ENCODE measurements at places on chromosomes 16 and 17.

- no peak for DNase-seq
Measured at GRCh38 chr16:67084345-67085028, 25.3 kb upstream of the PHAF1 start.

GRCh38 chr17:67293251-67294203, 48.5 kb upstream of the HELZ start:
- peak; percentile 31 for DNase-seq

DNA sequence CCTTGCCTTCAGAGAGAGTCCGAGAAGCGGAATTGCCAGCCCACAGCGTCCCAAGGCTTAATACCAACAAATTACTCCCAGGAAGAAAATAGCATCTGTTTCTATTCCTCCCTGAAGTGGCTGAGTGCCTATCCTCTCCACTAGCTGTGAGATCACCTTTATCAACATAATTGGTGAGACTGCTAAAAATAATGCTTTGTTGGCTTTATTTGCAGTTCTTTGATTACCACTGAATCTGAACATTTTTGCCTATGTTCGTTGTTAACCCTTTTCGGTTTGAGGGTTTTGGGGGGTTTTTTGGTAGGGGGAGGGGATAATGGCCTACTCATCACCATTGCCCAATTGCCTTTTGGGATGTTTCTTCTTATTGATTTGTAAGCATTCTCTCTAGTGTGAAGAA, 31.0 kb downstream of the MMP15 start:
- no peak for DNase-seq

- no peak for DNase-seq
Measured at GRCh38 chr16:16137110-16137509, 86.2 kb downstream of the ABCC6 start.

- DNase-seq, result no peak
Measured at GRCh38 chr17:1686086-1686485, 1.4 kb upstream of the PRPF8 start.

DNA sequence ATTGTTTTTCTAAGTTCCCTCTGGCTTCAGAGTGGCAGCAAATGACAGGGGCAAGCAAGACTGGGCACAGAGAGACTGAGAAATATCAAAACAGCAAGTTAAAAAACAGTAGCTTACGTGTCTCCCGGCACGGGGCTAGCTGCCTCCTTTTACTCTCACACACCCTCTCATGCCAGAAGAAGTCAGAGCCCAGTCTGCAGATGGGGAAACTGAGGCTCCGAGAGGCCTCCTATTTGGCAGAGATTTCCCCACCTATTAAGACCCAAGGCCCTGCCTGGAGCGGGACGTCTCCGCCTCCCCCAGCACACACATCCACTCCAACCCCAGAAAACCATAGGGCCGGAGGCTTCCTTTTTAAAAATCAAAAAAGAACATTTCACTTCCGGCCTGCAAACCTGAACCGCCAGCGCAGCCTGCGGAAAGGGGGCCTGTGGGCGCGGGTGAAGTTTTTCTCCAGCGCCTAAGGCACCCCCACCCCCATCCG, 832 bp downstream of the CARHSP1 start:
- no peak for DNase-seq

DNA sequence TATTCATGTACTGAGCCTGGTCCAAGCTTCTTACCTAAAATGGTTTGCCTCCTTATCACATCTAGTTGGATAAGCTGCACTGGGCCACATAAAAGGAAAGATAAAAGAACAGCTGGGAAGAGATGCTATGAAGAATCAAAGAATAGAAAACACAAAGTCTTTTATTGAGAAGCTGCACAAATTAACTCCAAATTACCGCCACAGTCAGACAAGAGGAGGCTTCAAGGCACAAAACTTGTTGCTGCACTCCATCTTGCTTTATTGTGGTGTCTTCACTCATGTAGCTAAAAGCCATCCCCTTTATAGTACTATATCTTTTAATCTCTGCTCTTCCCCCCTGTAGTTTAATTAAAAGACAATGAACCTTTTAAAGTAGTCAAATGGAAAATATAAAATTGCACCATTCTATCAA, 330.6 kb upstream of the PMFBP1 start:
- DNase-seq, result no peak

GRCh38 chr16:73068541-73069401, 20.8 kb upstream of the ZFHX3 start:
- DNase-seq, result no peak

GRCh38 chr17:27352448-27353032, 58.6 kb downstream of the WSB1 start:
- no peak for DNase-seq

Data from activated CD8-positive, alpha-beta memory T cell treated with anti-CD3 and anti-CD28 coated beads for 4 hours (primary cell).